Kidney glomerular epithelial cell (primary cell): ENCODE measurements at places on chromosomes 12 and 14.

DNA sequence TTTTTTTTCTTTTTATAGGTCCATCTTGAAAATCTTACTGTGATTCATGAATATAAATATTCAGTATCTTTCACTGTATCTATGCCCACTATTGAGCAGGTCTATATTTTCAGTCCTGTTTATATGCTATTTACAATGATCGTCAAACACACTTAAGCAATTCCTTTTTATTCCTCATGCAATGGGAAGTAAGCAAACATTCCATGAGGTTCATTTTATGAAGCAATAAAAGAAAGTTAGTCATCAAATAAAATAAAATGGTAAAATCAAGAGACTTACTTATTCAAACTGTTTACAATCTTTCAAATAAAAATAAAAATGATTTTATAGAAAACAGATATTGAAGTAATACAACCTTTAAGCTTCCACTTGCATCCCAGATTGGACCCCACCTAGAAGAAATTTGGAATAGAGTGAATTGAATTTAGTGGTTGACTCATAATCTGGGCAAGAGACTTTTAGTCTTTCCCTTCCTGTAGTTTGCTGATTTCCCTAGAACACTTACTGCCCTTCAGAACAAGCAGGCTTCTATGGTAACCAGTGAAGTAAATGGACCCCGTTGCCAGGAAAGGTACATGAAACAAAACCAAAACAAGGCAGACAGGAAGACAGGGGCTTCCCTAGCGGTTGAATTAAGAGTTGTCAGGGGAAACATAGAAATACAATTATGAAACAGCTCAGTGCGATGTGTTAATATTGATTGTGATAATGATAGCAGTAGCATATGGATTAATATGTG lies 241.0 kb upstream of the ATP2B1 start:
- DNase-seq, result no peak

DNA sequence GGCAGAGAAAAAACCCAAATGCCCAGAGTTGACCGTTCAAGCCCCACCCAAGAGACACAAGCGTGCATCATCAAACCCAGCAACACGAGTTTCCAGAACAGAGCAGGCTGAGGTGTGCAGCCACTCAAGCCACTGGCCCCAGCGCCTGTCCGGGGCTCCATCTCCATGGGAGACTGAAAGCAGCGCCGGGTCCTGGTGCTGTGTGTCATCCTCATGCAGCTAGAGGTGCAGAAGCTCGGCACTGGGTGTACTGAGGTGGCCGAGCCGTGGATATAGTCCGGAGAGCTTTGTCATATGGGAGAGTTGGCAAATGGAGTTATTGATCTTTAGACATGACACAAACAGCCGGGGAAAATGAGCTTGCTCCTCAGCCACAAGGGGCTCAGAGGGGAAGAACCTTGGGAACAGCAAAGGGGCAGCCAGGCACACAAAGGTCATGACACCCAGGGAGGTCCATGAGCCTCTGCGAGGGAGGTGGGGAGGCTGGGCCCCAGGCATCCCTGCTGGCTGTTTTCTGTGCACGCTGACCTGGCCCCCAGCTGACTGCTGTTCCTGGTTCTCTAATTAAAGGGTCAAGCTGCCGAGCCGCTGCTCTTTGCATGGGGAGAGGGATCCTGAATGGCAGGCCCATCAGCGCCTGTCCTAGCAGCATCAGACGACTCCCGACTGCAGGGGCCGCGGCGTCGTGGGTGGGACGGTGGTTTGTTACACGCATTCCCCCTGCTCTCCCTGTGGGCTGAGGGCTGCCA lies 145.4 kb upstream of the SFSWAP start:
- no peak for DNase-seq

DNA sequence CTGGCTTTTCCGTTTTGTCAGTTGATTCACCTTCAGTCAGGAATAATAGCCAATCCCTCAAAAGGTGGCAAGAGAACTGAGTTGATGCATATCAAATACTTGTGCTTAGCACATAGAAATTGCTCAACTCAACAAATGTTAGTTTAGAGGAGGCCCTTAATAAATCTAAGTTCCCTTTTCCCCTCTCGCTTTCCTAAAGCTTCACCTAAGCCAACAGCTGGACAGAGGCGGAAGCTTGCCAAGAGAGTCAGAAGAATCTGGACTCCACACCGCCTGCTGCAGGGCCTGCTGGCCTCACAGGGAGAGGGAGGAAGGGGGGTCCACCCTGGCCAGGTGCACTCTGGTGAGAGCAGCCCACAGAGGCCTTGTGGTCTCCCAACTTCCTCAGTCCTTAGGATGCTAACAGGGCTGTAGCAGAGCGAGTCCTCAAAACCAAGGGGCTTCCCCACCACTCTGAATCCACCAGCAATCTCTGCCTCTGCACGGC lies 213.1 kb downstream of the CHST11 start:
- no peak for DNase-seq

- DNase-seq, result peak; percentile 95
Observed at GRCh38 chr12:127230843-127231260, 1036.1 kb upstream of the TMEM132C start.

DNA sequence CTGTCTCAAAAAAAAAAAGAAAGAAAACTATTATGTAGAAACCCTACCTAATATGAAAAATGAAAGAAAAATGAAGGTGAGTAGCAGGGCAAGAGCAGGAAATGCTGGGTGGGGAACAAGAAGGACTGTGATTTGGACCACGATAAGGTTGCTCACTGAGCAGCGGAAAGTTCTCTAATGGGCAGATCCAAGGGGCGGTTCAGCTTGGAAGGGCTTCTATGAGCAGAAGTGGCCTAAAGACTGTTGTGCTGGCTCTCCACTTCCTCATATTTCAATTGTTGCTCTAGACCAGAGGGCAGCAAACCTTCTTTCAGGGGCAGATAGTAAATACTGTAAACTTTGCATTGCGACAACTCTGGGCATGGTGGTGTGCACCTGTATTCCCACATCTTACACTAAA lies 16.3 kb upstream of the NFYB start:
- DNase-seq, result no peak
